ENCODE measurements at places on chromosomes 1 and 21.

DNA sequence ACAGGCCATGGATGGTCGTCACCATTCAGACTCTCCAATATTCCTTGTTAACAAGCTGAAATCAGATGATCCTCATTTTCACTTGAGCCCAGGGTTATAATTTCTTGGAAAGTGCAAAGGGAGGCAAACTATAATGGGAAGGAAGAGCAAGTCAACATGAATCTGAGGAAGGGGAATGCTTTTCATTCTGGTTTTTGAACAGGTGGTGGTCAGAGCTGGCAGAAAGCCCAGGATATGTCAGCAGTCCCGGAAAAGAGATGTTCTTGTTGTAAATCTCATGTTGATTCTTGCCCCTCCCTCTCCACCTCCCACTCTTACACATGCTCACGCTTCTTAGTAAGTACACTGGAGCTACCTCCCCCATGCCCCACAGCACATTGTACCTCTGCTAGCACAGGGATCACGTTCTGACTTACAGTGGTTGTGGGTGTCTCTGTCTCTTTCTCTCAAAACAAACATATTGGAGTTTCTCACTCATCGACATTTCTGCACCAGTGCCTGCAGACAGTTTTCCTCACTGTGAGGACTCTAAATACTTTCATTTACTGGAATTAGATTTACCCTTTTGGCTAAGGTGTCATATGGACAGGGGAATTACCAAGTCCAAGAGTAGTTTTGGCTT, 77.6 kb downstream of the XCL2 start:
- DNase-seq: no peak

DNA sequence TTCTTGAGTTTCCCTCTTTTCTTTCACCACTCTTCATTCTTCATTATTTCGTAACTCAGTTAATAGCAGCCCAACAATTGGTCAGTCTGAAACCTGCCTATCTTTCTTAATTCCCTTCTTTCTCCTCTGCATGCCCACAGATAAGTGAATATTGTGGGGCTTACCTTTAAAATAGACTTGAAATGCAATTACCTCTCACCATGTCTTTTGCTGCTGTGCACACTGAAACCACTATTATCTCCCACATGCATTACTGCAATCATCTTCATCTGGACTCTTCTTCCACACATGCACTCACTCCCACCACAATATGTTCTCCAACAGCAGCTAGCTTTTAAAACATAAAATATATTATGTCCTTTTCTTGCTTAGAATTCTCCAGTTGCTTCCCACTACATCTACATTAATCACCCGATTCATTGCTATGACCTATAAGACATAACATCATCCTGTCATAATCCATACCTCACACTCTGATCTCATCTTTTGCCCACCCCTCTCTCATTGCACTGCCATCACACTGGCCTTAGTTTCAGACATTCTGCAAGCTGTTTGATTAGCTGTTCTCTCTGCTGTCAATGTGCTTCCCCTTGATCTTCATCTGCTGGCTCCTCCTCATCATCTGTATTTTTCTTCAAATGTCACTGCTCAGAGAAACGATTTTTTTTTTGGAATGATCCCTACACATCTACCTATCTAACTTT, 304.8 kb downstream of the PTPRC start:
- no peak for DNase-seq

GRCh38 chr1:93345633-93346420, at the start of gene DR1:
Gene DR1 (plus strand): TSS chr1:93345907. CDS start chr1:93346646, 739 bp downstream.
- peak; percentile 96 for DNase-seq

GRCh38 chr1:162207862-162208261, 138.4 kb downstream of the NOS1AP start:
- DNase-seq: no peak

- DNase-seq: no peak
Observed at GRCh38 chr1:197285526-197286205, 17.6 kb downstream of the CRB1 start.

DNA sequence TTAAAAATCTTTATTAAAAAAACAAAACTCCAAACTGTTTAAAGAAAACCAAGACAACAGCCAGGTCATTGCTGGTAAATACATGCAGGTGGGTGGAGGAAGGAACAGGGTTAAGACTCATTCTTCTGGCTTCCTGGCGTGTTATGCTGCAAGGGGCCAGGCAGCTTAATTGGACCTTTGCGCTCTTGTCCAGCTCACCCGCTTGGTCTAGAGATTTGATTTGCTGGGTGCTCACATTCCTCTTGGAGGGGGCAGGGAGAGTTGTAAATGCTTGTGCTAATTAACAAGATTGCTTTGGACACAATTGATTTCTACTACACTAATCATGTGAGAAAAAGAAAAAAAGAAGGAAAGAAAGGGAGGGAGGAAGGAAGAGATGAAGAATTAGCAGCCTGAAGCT, 10.5 kb downstream of the CEP104 start:
- DNase-seq: no peak

GRCh38 chr1:81307786-81308185, 492.9 kb upstream of the ADGRL2 start:
- DNase-seq: no peak

GRCh38 chr1:107467811-107468210, 327.0 kb downstream of the NTNG1 start:
- no peak for DNase-seq

DNA sequence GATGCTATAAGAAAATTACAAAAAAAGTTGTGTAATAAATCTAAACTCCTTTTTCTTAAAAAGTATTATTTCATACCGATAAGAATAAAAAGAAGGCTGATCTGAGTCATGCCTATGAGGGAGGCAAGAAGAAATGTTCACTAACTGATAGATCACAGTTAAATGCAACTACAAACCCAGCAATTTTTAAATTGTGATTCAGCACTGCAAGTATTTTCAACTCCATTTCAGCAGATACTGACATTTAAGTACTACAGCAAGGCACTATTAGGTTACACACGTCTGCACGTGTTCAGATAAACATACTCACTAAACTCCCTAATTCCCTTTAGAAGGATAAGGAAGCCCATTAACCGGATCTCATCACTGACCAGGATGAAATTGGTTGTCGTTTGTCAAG, 213.3 kb upstream of the ZRANB2 start:
- DNase-seq: no peak

DNA sequence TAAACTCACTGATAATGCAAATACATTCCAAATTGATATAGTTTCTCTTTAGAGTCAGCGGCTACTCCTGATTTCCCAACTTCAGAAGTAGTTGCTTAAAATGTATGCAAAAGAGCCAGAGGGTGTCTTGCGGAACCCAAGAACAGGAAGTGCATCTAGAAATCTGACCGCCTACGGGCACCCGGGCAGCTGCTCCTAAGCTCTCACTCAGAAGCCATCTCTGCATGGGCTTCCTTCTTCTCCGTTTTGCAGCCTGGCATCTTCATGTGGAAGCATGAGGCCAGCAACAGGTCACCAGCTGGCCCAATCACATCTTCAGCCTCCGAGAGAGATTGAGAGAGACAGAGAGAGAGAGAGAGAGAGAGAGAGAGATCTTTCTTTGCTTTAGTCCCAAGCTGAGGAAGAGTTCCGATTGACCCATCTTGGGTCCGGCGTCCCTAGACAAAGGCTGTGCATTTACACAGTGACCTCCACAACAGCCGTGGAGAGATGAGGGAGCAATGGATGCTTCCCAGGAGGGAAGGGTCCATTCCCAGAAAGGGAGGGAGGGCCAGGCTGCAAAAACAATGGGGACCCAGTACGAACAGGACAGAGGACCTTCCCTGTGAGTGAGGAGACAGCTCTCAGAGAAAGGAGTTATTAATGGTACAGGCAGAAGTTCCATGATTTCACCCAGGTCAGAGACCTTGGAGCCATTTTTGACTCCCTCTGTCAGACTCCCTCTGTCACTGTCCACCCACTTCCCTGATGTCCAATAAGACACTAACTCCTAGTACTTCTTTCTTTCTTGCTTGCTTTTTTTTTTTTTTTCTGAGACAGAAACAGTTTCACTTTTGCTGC, 28.2 kb upstream of the SLC30A1 start:
- peak; percentile 40 for DNase-seq

- DNase-seq: no peak
Observed at GRCh38 chr21:29443411-29444010, 144.8 kb downstream of the BACH1 start.

DNA sequence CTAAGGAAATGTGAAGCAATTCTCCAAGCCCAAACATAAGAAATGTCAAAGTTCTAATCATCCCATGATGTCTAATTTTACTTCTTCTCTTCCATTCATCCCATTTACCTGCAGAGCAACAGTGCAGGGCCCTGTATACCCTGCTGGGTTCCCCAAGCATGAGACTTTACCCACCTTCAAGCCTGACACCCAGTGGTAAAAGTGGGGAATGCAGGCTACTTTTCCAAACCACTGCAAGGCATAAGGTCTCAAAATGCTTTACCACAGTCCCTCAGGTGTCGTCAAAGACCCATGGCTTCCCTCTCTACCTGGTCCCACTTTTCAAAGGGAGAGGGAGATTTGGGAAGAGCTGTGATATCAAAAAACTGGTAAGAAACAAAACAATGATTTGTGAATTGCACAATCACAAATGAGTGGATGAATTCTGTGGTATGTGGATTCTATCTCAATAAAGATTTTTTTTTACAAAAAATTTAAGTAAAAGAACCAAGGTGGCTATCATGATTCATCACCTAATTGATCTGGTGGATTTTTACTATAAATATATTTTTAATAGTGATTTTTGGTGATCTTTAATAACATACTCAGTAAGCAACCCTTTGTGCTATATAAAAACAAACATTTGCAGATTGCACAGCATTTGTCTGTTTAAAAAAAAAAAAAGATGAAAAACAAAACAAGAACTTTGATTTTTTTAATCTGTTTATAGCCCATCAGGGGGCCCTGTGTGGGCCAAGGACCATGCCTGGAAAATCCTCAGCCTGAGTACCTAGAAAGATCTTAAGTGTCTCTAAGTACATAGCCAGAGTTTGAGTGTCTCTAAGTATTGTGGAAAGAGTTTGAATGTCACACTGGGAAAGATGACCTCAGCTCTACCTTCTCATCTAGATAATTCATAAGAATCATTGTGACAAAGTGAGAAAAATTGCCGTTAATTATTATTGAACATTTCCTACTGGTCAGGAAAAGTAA, 73.1 kb upstream of the GJB5 start:
- DNase-seq: peak; percentile 28

DNA sequence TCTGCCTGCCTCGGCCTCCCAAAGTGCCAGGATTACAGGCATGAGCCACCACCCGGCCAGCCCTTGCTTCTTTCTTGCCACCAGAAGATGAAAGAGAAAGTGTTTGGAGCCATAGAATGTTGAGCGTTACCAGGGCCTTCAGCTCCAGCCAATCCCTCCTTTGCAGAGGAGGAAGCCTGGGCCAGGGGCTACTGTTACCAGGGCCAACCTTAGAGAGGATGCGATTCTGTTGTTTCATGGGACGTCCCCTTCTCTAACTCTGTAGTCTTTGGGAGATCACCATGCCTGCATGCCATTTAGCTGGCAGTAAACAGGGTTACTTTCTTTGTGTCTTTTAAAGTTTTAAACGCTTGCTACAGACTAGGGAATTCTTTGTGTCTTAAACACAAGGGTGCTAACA, 45.8 kb downstream of the CLDN14 start:
- no peak for DNase-seq

DNA sequence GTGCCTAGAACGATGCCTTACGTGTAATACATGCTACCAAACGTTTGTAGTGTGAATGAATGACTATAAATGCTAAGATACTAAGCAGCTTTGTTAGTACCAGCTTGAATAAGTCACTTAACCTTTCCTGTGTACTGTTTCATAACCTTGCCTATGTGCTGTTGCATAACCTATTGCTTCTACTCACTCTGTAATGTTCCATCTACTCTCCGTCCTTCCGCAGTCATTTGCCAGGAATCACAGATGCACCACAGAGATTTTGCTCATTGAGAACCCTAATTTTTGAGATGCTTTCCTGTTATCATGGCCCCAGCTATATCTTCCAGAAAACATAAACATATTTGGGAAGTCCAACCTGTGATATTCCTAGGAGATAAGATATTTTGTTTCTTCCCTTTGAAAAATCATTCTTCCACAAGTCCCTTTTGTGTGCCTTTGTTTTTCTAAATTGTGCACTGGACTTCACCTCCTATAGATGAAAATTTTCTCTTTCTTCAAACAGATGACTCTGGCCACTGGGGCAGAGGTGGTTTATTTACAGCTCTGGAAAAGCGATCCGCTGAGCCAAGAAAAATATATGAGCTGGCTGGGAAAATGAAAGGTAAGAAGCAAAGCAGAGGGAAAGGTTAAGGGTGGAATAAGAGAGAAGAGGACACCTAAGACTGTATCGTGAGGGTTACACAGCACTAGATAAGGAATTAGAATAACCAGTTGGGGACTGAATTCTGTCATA, 44.8 kb downstream of the CHD1L start:
- DNase-seq: no peak

DNA sequence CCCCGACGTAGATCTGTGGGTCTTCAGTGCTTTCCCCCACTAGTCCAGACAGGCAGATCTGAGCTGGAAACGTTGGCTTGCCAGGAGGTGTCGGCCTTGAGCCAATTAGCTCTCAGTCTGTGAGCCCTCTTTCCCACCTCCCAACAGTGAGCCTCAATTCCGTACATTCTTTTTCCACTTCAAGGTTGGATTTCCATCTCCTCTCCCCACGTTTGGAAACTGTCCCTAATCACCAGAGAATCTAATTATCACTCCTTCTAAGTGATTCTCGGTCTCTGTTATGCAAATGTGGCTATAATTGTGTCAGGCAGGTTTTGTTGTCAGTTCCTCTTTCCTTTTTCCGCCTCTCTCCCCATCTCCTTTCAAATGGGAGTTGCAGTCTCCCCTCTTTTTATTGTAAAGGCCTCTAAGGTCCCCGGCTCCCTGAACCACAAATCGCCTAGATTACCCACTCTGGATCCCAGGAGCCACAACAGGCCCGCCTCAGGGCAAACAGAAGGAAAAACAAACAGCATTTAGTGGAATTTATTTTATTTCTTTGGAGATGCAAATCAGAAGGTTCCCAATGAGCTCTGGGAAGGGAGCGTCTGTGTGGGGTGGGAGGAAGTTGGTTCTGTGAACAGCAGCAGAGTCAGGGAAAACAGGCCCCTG, 29.4 kb upstream of the LRRN2 start:
- DNase-seq: no peak

- DNase-seq: no peak
Observed at GRCh38 chr1:163414778-163415177, 93.0 kb downstream of the NUF2 start.

DNA sequence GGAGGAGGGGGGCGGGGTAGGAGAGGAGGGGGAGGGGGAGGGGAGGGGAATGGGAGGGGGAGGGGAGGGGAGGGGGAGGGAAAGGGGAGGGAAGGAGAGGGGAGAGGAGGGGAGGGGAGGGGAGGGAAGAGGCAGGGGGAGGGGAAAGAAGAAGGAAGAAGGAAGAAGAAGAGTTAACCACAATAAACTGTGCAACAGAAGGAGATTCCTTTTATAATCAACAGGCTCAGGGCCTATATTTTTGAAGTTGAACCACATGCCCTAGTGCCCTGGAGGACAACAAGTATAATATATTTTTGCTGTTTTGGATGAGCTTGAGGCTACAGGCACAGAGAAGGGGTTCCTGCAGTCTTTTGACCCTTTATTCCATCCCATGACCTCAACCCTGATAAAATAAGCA, 228.2 kb upstream of the IRF2BP2 start:
- DNase-seq: no peak

DNA sequence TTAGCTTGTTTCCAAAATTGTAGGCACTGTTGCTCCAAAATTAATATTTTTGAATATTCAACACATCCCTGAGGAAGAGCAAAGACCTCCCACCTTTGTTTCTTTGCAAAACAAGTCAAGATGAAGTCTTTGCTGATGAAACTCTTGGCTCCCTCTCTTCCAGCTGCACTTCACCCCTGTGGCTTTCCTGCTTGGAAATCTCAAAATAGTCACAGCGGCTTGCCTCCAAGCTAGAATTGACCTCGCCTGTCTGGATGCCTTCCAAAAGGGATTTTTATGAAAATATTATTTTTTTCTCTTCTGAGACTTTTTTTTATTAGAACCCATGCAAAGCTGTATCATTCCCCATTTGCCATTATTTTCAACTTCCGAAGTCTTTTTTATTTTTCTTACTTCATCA, 71.1 kb upstream of the MROH9 start:
- DNase-seq: peak; percentile 42
